ENCODE measurements at places on chromosomes 5 and 9.

DNA sequence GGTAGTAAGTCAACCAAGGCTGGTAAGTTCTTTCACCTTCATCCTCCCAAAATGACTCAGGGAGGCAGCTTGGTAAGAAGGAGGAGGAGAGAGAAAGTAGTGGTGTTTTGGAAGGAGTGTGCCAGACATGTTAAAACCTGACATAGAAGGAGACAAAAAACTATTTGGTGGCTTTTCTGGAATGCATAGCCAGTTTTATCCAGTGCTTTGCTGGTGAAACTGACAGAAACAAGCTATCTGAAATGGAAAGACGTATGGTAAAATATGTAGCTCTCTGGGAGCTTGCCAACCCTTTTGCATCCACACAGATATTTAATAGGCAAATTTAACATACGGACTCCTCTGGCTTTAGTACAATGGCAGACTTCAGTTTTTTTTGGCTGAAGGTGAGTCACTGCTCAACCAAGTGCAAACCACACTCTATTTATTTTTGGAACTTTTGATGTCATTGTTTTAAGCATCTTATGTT lies 45.4 kb downstream of the RAB14 start:
- no peak for DNase-seq

- DNase-seq, result peak; percentile 74
Observed at GRCh38 chr9:3526165-3526996, 580 bp upstream of the RFX3 start.

DNA sequence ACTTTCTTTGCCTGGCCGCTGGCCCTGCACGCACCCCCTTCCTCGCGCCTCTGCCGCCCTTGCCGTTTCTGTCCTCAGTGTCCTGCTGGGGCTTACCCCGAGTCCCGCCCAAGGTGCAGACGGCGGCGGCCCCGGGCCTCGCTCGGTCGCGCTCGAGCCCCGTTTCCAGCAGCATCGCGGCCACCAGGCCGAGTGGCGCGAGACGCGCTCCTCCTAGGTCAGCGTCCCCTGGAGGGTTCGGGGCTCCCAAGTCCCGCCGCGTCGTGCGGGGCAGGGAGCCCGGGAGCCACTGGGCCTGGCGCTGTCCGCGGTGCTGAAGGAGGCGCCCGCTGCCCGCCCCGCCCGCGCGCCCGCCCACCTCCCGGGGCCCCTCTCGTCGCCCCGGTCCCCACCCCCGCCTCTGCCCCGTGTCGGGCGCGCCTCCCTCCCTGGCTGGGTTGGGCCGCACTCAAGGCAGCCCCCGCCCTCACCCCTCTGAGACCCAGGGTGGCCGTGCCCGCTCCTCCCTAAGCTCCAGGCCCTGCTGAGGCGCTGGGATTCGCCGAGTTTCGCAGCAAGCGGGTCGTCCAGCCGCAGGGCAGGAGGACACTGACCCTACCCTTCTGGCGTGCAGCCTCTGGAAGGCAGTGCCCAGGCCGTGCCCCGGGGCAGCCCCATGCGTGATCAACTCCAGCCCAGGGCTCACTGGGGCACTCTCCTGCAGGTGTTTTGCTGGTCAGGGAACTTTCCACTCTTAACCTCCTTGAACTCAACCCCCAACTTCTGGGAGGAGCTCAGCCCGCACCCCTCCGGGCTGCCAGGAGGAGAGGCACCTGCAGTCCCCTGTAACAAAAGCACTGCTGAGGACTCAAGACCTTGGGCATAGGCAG lies at the start of gene LHX3:
Gene LHX3 (minus strand): TSS at position 291 of the 869 bp plus-strand sequence. CDS start 116 bp downstream, at position 175.
- no peak for DNase-seq

GRCh38 chr5:53083927-53084326 lies 25.6 kb downstream of the MOCS2 start:
- no peak for DNase-seq

GRCh38 chr5:82314964-82315758 lies 37.0 kb upstream of the RPS23 start:
- no peak for DNase-seq

GRCh38 chr9:72721067-72721466 lies 199.7 kb downstream of the TMC1 start:
- DNase-seq, result no peak

- DNase-seq, result no peak
Observed at GRCh38 chr5:58064801-58065200, 395.1 kb downstream of the PLK2 start.

GRCh38 chr9:88580961-88581360 lies 46.0 kb downstream of the NXNL2 start:
- DNase-seq, result no peak

- DNase-seq, result no peak
Observed at GRCh38 chr5:61132559-61132958, 29.7 kb downstream of the SMIM15 start.

GRCh38 chr9:89837162-89837933 lies 232.5 kb downstream of the GADD45G start:
- DNase-seq, result no peak

- no peak for DNase-seq
Observed at GRCh38 chr9:34991607-34992375, 2.2 kb downstream of the DNAJB5 start.

DNA sequence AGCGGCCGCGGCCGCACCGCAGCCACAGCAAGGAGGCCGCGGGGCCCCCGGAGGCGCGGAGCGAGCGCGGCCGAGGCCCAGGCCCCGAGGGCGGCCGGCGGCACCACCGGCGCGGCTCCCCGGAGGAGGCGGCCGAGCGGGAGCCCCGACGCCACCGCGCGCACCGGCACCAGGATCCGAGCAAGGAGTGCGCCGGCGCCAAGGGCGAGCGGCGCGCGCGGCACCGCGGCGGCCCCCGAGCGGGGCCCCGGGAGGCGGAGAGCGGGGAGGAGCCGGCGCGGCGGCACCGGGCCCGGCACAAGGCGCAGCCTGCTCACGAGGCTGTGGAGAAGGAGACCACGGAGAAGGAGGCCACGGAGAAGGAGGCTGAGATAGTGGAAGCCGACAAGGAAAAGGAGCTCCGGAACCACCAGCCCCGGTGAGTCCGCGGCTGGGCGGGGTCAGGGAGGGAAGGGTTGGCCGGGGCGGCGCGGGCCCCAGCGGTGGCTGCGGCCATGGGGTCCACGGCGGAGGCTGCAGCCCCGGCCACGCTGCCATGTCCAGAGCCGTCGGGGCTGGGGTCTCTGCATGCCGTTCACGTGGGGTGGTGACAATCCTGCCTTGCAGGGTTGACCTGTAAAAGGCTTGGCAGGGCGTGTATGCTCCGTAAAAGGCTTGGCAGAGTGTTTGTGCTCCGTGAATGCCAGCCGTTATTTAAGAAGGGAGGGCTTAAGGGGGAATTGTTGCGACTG lies 146.0 kb downstream of the CACNA1B start:
- no peak for DNase-seq

- DNase-seq, result no peak
Observed at GRCh38 chr5:66617226-66617861, 21.2 kb downstream of the MAST4 start.

DNA sequence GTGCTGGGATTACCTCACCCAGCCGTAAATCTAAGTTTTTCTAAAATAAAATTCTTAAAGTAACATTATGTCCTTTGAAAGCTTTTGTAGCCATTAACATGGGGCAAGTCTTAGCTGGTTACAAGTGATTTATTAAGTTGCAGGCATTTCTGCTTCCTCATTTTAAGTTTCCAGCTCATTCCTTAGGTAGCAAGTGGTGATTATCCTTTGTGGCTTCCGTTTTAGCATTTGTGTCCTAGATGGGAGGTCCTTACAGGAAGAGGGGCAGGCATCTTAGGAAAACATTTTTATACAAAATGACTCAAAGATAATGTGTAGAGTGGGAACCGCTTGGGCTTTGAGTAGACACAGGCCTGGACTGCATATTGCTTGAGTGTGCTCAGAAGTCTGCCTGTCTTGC lies 35.0 kb upstream of the ROPN1L start:
- no peak for DNase-seq

GRCh38 chr9:97419309-97419867 lies 7.5 kb downstream of the TDRD7 start:
- no peak for DNase-seq

DNA sequence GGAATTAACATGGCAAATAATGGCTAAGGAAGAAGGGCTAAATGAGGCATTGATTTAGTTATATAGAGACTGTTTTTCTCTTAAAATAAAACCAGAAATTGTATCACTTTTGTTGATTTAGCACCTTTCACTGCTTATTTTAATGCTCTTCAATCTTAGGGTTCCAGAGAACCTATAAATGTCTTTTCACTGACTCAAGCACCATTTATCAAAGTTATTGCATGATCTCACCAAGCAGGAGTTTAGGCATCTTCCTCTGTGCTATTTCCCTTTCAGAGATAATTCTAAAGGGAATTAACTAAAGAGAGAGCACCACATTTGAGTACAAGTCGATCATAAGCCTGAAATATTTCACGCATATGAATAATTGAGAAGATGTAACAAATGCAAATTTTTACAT lies 357.1 kb downstream of the CDH18 start:
- DNase-seq, result no peak

DNA sequence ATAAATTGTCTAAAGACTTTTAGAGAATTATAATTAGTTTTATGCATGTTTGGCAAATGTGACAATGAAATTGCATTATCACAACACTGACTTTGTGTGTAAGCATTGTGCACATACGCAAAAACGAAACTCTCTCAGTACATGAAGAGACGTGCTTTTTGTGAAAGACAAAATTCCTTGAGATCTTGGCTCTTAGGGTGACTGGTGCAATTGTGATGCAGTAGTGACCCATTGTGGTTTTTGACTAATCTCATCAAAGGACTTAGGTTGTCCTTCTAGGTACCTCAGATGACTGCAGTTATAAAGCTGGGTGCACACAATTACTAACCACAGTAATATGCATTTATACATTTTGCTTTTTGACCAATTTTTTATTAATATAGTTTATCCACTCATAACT lies 25.3 kb upstream of the TYRP1 start:
- DNase-seq, result no peak

- no peak for DNase-seq
Observed at GRCh38 chr9:111298731-111299598, 31.1 kb downstream of the OR2K2 start.

DNA sequence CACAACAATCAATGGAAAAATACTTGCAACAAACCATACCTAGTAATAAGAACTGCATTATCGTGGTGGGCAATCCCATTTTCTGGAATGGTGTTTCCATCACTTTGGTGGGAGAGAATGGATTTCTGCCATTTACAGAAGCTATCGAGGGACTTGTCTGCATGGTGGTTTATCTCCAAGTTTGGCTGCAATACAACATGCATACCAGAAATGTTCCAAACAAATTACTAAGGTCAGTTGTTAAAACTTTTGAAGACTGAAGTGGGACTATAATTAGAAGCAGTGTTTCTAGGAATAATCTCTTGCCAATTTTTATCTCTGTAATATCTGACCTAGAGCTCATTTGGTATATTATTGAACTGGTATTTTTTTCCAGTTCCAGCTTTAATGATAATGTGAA lies 30.3 kb downstream of the ADAMTS6 start:
- no peak for DNase-seq

DNA sequence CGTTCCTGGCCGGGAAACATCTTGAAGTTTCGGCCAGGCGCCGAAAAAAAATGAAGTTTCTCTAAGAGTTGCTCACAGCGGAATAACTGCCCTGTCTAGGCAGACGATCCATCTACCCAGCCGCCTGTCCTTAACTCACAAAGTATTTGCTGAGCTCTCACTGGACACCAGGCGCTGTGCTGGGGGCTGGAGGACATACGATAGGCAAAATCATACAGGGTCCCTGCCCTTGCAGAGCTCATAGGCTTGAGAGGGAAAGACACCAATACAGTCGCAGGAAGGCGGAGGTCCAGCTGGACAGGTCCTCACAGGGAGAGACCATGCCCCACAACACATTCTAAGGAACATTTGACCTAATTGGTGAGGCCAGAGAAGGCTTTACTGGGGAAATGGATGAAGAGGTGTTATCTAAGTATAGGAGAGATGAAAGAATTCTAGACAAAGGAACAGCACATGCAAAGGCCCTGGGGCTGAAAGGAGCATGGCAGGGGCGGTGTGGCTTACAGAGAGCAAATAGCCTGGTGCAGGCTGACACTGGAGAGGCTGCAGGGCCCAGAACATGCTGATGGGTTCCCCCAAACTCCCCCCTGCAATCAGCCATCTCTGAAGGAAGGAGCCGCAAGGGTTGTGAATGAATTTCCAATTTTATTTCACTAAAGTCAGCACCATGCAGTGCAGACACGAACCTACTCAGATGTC lies 2.0 kb upstream of the MXD3 start:
- DNase-seq, result no peak

GRCh38 chr9:17204611-17205152 lies 69.8 kb downstream of the CNTLN start:
- DNase-seq, result no peak

GRCh38 chr5:171207256-171207847 lies 101.7 kb upstream of the TLX3 start:
- no peak for DNase-seq

DNA sequence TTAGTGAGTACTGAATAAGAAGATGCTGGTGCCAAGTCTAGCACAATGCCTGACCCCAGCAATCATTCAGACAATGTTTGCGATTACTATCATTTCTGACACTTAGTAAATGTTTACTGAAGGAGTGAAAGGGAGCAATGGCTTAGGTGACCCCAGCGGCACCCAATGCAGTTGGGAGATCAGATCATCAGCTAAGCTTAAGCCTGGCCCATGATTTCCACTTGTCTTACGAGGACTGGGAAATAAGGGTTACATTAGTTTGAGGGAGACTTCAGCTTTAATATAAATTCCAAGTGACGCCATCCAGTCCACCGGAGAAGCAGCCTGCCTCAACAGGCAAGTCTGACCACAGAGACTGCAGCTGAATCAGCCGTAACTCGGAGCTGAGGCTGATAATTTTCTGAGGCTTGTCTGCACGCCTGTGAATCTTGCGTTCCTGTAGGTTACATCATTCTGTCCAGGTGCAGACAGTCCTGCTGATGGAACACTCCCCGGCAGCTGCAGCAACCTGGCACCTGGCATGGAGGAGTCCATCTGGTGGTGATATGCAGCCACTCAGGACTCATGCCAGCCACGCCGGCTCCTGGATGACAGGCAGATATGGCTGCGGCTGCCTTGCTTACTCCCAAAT lies 34.9 kb upstream of the FGF1 start:
- DNase-seq, result no peak

DNA sequence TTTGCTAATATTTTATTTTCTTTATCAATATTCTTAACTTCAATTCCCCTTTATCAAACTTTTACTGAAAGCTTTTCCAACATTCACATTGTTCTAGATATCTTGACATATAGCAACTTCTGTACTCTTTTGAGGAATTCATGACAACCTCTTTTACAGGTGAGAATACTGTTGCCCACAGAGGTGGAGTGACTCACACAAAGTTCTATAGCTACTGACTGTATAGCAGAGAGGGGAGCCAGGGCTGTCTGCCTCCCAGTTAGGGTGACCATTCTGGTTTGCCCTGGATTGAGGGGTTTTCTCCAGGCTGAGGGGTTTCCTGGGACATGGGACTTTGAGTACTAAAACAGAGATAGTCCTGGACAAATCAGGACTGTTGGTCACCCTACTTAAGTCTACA lies 16.2 kb downstream of the SEC61B start:
- no peak for DNase-seq

DNA sequence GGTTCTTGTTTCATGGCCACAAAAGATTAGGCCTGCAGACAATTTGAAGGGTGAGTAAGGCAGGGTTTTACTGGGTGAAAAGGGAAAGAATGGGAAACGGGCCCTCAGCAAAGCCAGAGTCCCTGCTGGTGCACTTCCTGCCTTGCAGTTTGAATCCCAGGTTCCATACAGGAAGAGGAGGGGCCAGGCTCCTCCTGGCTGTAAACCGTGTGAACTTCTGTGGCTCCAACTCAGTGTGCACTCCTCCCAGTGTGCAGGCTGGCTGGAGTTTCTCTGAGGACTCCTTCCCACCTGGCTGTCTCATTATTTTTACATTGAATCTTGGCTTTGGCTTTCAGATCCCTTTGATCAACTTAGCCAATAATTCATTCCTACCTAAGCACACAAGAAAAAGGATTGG lies 367.1 kb upstream of the KLF4 start:
- no peak for DNase-seq
